Activated naive CD4-positive, alpha-beta T cell treated with anti-CD3 and anti-CD28 coated beads, Interleukin-2, amount 10 ng/mL, durations not matched to agents 7 days and 5 days (primary cell): ENCODE measurements at places on chromosomes 11 and 22.

DNA sequence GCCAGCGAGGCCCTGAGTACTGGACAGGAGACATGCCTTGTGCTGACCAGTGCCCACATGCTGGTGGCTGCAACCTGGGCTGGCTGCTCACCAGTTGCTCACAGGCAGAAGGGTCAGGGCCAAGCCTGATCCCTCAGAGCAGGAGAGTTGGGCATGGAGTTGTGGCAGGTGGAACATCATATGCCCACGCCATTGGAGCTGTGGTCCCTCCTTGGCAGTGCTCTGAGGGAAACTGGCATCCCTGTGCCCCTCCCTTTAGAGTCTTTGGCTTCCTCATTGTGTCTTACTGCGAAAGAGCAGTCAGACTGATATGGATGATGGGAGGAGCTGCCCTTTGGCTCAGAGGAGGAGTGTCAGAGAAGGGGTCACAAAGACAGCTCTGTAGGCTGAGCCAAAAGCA lies 3.1 kb upstream of the MYEOV start:
- DNase-seq = no peak

GRCh38 chr22:25764270-25765015 lies 22.5 kb downstream of the MYO18B start:
- DNase-seq = no peak

GRCh38 chr22:25929321-25929878 lies 187.4 kb downstream of the MYO18B start:
- no peak for DNase-seq

GRCh38 chr11:19286411-19286810 lies 45.7 kb upstream of the E2F8 start:
- no peak for DNase-seq
